Posterior cingulate gyrus (tissue), 11 donors: ENCODE measurements at places on chromosomes 5 and 9.

GRCh38 chr5:124451721-124452383 is 294.6 kb downstream of the ZNF608 start:
- DNase-seq: no peak

DNA sequence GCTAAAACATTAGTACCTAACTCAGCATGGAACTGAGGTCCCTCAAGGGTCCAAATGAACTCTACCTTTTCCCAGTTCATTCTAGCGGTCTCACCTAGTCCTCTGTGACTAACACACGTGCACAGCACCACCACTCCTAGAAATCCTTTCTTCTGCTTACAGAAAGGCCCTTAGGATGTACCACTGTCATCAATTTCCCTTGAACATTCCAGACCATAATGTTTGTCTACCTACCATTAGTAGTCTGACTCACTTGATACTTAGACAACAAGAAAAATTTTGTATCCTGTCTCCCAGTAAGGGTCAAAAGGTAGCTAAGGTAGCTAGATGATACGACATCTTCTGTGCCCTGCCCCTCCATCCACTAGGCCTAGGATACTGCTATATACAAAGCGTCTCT is 166.6 kb downstream of the TSSK1B start:
- DNase-seq: no peak

DNA sequence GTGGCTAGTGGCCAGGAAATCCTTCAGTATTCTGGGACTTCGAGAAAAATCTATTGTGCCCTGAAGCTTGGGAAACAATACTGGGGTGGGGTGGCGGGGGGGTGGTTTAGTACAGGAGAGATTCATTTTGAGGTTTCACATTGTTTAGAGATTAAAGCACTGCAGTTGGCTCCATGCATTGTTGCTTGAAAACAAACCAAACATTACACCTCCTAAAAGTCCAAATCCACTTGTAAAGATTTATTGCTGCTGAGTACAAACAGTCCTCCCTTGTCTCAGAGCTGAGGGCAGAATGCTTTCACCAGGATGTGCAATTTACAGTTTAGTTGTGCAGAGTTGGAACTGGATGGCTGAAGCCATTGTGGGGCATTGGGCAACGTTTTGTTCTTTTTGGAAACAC is 49.4 kb downstream of the GGTA1 start:
- DNase-seq: no peak

GRCh38 chr5:141565826-141566570 is 52.8 kb downstream of the DIAPH1 start:
- no peak for DNase-seq

GRCh38 chr9:131608493-131609037 is 63.2 kb downstream of the PRRT1B start:
- peak; percentile 30 for DNase-seq

DNA sequence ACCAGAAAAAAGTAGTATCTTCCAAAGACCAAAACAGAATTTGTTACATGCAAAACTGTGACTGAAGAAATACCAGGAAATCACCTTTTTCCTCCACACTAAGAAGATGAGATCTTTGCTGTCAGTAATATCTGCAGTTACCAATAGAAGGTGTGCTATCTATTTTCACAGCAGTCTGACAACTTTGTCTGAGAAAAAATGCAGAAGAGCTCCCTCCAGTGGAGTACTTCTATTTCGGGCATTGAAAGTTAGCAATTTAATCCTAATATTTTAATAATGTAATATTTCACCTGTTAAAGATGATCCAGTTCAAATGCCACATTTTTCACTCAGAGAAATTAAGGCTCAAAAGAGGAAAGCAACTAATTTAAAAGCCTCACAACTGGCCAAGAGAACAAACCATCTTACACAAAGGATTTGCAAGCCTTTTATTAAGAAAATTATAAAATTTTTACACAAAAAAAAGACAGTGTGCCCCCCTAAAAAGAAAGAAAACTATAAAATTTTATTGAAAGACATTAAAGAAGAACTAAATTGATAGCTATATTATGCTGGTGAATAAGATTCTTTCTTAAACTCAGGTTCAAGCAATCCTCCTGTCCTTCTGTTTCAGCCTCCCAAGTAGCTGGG is 50.6 kb downstream of the DEPDC1B start:
- DNase-seq: no peak

DNA sequence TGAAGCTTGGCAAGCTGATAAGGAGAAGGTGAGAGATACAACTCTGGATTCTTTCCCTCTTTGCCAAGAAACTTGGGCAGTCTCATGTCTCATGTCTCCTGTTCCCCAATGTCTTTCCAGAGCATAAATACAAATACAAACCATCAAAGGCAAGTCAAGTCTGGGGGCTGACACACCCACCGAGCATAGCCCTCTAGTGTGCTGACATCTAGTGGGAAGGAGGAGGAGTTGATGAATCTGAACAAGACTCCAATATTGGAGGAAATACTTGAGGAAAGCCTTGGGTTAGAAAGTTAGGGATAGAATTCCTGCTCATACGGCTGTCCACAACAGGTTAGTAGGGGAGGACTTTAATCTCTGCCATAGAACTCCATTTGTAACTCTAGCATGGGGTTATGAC is 8.6 kb downstream of the MLANA start:
- peak; percentile 18 for DNase-seq

- DNase-seq: no peak
Observed at GRCh38 chr5:159752622-159753275, 163.5 kb upstream of the ADRA1B start.

GRCh38 chr5:112390327-112390726 is 28.8 kb downstream of the EPB41L4A start:
- peak; percentile 79 for DNase-seq

DNA sequence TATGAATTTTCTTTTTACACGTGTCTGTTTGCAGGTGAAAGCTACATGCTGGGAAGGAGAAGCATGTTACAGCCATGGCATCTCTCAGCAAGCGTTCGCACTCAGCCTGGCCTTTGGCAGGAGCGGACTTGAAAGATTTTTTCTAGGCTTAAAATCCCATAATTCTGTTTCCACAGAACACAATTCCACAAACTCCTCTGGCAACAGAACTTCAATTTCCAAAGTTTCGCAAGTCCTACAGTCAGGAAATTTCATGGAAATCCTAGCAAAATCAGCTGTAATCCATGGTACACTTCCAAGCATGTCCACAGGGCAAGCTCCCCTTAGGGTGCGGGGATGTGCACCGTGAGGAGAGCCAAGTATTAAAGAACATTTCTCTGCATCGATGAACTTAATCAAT is 35.9 kb downstream of the SUB1 start:
- no peak for DNase-seq

GRCh38 chr9:135001526-135001925 is 83.8 kb upstream of the FCN1 start:
- DNase-seq: no peak

DNA sequence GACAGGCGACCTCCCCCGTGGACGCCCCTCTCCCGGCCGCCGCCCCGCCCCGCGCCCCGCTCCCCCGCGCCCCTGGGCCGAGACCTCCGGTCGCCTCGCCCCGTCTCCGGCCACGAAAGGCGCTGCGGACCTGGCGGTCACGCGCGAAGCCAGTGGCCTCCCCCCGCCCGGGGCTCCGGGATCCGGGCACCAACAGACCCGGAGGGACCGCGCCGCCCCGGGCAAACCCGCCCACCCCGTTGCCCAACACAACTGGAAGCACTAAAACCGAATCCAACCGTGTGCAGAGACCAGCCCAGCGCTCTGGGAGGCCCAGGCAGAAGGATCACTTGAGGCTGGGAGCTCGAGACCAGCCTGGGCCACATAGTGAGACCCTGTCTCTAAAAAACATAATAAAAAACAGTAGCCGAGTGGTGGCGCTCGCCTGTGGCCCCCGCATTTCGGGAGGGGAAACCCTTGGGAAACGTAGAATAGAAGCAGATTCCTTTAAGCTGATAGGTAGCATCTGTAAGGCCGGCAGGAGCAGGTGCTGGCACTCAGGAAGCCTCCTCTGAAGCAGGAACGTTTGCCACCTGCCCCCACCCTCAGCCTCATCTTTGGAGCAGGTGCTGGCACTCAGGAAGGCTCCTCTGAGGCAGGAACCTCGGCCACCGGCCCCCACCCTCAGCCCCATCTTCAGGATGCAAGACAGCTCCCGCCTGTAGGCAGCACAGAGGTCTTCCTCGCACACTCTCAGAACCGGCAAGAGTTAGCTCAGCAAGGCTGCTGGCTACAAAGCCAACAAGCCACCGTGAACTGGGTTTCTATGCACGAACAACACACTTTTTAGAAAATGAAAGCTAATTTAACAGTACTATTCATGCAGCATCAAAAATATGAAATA is 4.6 kb upstream of the SLC9A3 start:
- peak; percentile 70 for DNase-seq

DNA sequence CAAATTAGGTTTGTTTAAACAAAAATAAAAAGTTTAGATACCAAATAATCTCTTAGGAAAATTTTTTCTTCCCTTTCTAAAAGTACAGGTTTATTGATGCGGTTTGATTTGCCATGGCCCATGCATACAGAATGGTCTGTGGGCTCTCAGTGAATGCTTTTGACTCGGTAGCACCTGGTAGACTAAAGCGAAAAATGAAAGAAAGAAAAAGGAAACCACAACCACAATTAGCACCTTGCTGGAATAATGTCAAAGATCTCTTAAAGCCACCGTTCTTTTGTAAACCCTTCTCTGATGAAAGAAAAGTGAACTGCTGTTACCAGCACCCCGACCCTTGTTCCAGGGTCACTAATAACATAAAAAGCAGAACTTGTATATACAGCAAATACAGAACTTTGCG is 157.9 kb downstream of the NFIB start:
- DNase-seq: no peak
